ENCODE measurements at places on chromosomes 3 and 15.

- no peak for DNase-seq
These were observed 161.4 kb upstream of the POU1F1 start for GRCh38 chr3:87437765-87438164.

DNA sequence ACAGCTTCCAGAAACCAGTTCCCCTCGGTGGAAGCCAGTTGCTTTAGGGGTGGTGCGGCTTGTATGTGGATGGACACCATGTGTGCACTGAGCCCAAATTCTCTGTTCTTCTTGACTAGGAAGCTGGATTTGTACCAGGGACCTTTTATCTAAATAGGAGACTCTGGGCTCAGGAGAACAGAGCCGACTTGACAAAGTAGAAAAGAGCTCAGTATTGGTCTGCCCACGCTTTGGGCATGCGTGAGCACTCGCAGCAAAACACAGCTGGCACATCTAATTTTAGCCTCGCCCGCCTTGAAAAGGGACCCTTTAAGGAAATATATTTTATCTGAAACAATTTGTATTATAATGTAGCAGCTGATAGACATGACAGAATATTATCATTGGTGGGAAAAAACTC lies 1.1 kb upstream of the RBMS3 start:
- peak; percentile 13 for DNase-seq

DNA sequence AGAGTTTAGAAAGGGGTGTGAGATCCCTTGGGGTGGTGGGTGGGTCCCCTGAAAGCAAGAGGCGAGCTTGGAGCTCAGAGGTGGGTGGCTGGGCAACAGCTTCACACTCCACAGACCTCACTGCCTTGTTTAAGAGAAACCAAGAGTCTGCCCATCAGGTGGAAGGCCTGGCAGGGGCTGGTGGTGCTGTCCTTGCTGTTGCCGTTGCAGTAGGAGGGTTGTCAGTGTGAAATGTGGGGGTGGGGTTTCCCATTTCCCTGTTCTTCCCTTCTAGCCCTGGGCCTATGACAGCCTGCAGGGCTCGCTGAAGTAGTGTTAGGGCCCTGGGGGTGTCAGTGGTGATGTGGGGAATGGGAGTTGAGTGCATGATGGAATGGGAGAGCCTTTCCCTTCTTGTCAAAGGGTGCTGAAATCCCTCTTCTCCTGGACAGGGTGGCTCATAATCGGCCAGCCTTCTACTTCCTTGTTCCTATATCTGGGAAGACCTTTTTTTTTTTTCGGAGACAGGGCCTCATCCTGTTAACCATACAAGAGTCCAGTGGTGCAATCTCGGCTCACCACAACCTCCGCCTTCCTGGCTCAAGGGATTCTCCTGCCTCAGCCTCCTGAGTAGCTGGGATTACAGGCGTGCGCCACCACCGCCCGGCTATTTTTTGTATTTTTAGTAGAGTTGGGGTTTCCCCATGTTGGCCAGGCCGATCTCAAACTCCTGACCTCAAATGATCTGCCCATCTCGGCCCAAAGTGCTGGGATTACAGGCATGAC lies 4.3 kb downstream of the PLEKHO2 start:
- no peak for DNase-seq

GRCh38 chr15:34079904-34080303 lies 21.8 kb downstream of the EMC7 start:
- DNase-seq = no peak

DNA sequence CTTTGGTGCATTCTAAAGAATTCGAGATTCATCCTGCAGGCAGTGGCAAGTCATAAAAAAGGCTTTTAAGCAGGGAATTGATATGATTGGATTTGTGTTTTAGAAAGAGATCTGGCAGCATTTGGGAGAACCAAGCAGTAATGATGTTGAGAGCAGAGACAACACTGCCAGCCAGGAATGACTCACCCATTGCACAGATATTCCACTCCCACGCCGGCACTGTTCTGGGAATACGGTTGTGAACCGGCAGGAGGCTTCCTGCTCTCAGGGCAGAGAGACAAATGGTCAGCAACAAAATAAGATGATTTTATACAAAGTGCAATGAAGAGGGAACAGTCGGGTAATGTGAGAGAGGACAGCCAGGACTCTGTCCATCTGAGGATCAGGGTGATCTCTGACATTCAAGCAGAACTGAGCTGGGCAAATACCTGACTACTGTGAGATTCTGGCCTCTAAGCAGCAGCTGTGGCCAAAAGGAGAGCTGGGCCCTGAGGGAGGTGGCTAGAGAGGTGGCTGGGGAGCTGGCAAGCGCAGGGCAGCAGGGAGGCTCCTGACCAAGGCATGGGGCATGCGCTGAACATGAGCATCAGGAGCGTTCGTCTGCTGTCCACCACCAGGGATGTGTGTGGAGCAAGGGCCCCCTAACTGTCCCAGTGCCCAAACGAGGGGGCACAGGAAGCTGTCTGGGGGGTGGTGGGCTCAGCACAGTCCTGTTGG lies 56.1 kb upstream of the PLXNA1 start:
- no peak for DNase-seq

DNA sequence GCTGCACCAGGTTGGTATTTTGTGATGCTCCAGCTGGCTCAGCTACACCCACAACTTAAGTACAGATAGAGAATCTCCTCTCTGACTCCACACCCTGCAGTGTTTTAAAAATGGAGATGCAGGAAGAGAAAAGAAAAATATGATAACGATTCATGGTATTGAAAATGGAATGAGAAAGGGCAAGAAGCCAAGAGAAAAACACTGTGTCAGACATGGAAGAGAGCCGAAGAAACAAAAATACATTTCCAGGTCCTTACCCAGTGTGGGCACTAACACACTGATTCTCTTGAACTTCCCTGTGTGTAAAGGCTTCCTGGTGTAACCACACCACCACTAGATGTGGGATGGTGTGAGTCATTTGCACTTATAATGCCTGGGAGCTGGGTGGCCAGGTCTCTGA lies 93.1 kb downstream of the GMPS start:
- no peak for DNase-seq

GRCh38 chr3:134406331-134407238 lies 32.3 kb upstream of the AMOTL2 start:
- no peak for DNase-seq

DNA sequence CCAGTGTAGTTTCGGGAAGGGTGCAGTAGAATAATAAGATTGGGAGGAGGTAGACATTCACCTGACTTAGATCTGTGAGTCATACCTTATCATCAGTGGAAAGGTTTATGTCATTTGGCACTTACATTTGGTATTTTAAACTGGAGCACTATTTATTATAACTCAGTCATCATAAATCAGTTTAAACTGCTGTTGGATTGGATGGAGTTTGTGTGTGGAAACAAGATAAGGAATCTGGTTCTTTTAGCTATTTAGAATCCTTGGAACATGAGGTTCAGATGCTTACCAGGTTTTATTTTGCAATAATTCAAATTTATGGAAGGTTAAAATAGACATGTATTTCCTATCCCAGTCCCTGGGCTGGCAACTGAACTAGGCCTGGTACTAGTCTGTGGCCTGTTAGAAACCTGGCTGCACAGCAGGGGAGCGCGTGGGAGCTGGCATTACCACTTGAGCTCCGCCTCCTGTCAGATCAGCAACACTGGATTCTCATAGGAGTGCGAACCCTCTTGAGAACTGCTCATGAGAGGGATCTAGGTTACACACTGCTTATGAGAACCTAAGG lies 34.5 kb downstream of the ZFAND6 start:
- no peak for DNase-seq

DNA sequence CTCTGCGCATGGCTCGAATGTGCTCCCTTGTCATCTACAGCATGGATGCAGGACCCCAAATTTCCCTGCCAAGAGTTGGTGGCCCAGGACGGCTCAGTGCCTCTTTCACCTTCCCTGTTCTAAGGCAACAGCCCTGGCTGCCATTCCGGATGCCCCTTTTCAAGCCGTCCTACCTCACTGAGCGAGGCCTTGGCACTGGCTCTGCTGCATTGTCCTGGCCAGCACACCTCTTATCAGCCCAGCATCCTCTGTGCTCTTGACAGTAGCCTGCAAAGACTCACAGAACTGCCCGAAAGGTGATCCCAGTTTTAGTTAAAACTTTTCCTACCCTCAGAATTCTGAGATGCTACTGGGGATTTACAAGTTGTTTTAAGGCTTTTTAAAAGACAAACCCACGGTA lies 122.0 kb downstream of the MECOM start:
- no peak for DNase-seq

DNA sequence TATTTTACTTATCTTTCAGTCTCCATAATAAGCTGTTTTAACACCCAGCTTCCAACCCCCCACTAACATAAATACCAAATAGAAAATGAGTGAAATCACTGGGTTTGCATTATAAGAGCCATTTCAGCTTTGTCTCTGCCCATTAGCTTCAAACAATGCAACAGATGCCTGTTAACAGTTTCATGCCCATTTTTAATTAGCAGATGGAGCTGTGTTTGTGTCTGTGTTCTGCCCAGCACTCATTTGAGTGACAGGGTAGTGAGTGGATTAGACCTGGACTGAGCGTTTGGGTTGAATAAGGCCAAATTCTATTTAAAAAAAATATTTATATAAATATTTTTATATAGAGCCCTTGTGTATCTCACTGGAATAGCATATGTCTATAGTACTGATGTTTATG lies 7.4 kb downstream of the RAB8B start:
- no peak for DNase-seq

GRCh38 chr3:122989856-122990575 lies 37.5 kb downstream of the SEMA5B start:
- no peak for DNase-seq

GRCh38 chr3:114319453-114319852 lies 25.6 kb downstream of the TIGIT start:
- no peak for DNase-seq

- no peak for DNase-seq
These were observed 8.8 kb downstream of the ADPRH start for GRCh38 chr3:119588112-119588511.

DNA sequence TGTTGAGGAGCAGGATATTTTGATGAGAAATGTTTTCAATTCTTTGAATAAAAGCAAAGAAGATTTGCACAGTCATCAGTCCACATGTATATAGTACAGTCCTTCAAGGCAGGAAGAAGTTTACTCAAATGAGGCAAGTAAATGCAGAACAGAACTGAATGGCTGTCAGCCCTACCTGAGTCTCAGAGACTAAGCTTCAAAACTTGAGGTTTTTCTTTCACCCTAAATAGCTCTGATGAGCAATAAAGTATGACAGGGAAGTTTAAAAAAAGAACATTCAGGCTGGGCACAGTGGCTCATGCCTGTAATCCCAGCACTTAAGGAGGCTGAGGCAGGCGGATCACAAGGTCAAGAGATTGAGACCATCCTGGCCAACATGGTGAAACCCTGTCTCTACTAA lies 232.5 kb downstream of the SUCLG2 start:
- DNase-seq = no peak

GRCh38 chr3:11391174-11391879 lies 119.1 kb downstream of the ATG7 start:
- DNase-seq = no peak

- no peak for DNase-seq
These were observed 3.8 kb downstream of the TSPAN3 start for GRCh38 chr15:77066971-77067690.

- DNase-seq = no peak
These were observed 96.3 kb downstream of the PCCB start for GRCh38 chr3:136346486-136346885.
